ENCODE measurements at places on chromosomes 16 and 17.

- DNase-seq: no peak
Measured at GRCh38 chr16:53014287-53014686, 38.4 kb downstream of the CHD9NB start.

DNA sequence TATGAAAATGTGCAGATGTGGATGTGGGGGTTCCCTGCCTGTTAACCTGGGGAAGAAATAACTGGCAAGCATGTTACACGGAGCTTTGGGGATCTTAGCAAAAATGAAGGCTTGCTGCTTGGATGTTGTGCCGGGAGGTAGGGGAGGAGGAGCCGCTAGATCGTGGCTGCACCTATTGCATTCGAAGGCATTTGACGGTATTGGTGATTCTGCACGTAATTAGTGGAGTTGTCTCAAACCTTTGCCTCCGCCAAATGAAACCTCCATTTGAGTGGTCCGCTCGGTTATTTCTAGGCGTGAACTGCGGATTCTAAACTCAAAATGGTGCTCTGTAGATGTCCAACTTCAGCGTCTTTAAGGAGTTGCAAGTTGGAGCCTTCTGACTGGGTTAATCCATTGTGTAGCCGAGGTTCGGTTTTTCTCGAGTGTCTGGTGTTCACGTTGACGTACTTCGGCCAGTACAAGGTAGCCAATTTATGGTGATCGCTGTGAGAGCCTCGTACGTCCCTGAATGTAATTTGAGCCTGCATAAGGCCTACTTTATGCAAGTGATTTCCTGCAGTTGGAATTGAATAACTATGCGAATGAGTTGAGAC lies 1.5 kb downstream of the TNRC6C start:
- peak; percentile 14 for DNase-seq

DNA sequence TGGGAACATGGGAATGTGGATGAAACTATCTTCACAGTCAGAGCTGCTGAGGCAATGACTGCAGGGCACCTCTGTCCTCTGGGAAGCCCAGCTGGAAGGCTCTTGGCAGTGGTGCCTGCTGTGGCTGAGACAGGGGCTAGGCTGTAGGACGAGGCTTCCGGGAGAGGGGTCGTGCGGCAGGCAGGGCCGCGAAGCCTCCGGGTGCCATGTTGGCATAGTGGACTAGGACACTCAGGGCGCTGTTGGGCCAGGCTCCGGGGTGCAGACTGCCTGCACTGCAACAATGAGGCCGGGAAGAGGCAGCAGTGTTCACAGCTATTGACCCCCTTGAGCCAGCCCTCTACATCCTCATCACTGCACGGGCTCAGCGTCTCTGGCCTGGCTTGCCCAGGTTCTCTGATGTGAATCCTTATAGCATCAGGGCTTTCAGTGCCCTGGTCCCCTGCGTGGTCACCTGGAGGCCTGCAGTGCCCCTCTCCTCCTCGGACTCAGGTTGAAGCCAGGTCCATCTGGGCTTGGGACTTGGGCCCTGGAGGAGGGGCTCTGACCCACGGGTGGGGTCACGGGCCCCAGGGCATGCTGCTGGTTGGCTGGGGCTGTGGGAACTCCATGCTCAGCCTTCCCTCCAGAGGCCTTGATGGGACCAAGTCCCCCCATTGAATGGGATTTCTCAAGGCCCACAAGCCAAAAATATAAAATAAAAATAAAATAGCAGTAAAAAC lies 91.6 kb downstream of the TNFRSF13B start:
- no peak for DNase-seq

DNA sequence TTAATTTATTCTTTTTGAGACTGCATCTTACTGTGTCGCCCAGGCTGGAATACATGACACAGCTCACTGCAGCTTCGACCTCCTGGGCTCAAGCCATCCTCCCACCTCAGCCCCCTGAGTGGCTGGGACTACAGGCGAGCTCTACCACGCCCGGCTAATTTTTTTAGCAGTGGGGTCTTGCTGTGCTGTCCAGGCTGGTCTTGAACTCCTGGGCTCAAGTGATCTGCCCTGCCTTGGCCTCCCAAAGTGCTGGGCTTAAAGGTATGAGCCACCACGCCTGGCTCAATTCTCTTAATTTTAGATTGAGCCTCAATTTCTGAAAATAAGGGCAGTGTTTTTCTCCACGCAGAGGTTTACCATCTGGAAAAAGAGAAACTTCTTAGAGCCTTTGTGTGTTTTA lies 41.1 kb downstream of the ZNF750 start:
- DNase-seq: no peak

GRCh38 chr17:21167303-21167702 lies 40.5 kb downstream of the DHRS7B start:
- no peak for DNase-seq

DNA sequence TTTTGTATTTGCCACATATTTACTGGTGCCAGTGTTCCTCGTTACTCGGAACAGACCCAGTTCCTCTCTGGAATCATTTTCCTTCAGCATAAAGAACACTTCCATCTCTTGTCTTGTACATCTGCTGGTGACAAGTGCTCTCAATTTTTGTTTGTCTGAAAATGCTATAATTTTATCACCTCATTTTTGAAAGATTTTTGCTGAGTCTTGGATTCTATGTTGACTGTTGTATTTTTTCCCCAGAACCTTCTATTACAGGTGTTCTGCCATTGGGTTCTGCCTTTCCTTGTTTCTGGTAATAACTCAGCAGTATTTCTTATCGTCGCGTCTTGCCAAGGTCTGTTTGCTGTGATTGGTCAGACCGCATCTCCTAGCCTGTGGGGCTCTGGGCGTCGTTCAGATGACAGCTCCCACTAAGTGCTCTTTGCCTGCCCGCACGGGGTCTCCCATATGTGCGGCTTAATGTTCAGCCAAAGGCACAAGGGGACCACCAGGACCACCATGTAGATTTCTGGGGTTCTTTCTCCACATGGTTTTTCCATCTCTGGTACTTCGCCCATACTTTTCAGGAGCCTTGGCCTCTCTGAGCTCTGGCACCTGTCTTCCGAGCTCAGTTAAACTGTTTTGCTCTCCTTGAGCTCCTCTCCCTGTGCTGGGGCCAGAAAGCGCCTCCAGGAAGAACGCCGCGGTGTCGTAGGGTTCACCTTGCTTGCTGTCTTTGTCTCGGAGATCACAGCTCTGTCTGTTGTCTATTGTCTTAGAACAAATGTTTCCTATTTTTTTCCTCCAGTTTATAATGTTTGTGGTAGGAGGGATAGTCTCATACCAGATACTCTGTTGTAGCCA lies 80.0 kb downstream of the METRNL start:
- DNase-seq: no peak

DNA sequence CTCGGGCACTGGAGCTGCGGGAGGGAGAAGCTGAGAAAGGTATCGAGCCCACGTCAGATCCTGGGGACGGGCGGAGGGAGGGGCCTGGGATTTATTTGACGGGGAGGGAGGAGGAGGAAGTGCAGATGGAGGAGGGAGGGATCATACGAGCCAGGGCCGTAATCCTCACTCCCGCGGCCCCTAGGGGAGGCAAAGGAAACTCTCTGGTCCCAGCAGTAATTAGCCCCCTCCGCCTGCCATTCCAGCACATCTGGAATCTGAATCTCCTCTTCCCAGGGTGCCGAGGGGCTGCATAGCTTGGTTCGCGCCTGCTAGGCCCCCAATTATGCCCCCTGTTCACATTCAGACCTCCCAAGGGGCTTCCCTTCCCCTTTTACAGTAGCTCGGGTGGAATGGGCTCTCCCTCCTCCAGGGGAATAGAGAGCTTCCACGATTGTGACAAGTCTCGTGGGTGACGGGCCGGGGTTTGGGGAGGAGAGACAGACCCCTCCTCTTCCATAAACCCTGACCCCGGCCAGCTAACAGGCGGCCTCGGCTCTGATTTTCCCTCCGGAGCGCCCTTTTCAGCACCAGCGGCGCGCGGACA lies at the start of gene SEZ6L2:
TSS of gene SEZ6L2 (minus strand) at position 35 of the 586 bp plus-strand sequence. CDS start 531 bp downstream, outside the sequence.
- DNase-seq: peak; percentile 58

DNA sequence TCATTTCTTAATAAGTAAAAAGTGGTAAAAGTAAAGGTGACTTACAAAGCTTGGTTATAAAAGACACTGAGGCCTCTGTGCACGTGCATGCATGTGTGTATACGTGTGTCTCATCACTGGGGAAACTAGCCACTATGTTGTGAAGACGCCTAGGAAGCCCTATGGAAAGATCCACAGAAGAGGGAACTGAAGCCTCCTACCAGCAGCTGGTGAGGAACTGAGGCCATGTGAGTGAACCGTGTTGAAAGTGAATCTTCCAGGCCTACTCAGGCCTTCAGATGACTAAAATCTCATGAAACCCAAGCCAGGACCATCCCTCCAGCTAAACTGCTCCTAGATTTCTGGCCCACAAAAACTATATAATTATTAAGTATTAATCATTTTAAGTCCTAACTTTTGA lies 23.7 kb downstream of the PHLPP2 start:
- no peak for DNase-seq

DNA sequence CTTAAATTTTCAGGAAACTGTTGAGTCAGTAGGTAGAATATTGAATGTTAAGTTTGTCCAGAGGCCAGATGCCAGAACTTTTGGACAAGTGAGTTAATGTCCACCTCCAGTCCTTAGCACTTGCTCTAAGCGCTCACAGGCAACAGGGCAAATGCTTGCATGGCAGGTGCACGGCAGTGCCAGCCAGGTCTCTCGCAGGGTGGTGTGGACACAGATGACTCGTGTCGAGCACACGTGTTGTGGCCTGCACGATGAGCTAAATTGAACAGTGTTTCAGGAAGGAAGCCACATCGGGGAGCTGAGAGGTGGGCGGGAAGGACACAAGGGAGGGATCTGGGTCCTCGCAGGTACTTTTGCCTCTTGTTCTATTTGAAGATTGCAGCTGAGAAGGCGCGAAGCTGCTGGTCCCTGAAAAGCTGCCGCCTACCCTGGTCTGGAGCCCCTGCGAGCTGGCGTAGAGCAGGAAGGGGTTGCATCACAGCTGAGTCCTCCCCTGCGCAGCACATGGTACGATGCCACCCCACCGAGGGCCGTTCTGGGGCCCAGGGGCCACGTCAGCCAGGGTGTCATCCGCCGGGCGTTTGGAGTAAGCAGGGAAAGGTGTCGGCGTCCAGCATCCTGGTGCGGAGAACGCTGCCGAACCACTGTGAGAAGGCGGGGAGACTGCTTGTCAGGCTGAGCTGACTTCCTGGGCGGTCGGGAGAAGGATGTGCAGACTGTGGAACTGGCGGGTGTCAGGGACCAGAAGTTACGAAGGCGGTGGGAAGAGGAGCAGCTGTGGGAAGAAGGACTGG lies 6.3 kb downstream of the RAB40C start:
- DNase-seq: no peak

- DNase-seq: no peak
Measured at GRCh38 chr16:74298104-74298503, 1.5 kb downstream of the PSMD7 start.

DNA sequence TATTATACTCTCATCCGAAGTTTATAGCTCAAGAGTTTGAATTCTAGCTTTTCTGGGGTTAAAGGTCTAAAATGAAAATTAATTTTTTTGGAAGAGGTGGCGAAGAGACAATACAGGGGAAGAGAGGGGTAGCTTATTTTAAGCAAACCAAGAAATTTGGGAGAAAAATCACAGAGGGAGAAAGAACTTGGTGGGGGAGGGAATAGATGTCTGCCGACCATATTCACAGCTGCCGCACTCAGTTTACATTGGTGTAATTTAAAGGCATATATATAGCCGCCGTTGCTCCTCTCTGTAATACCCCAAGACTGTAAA lies 6.5 kb upstream of the ZFHX3 start:
- DNase-seq: no peak

GRCh38 chr17:4934173-4934979 lies 2.3 kb downstream of the GP1BA start:
- no peak for DNase-seq

- DNase-seq: no peak
Measured at GRCh38 chr17:75834279-75834920, 9.8 kb downstream of the UNC13D start.

GRCh38 chr17:80789356-80789902 lies 202.2 kb upstream of the CHMP6 start:
- no peak for DNase-seq

- no peak for DNase-seq
Measured at GRCh38 chr17:72618001-72618509, 474.4 kb downstream of the SLC39A11 start.

DNA sequence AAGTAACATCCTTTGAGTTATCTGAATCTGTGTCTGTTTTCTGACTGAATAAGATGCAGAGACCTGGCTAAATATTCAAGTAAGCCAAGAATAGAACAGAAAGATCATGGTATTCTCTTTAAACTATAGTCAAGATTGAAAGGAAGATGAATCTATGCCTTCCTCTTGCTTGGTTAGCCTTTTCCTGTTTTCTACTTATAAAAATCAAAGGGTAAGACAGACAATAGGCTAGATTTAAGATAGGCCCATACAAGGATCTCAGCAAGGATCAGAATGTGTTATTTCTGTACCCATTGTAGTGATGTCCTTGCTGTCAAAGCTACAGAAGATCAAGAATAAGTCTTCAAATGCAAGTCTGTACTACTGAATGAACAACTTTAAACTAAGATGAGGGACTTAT lies 7.0 kb upstream of the CDR2 start:
- no peak for DNase-seq

DNA sequence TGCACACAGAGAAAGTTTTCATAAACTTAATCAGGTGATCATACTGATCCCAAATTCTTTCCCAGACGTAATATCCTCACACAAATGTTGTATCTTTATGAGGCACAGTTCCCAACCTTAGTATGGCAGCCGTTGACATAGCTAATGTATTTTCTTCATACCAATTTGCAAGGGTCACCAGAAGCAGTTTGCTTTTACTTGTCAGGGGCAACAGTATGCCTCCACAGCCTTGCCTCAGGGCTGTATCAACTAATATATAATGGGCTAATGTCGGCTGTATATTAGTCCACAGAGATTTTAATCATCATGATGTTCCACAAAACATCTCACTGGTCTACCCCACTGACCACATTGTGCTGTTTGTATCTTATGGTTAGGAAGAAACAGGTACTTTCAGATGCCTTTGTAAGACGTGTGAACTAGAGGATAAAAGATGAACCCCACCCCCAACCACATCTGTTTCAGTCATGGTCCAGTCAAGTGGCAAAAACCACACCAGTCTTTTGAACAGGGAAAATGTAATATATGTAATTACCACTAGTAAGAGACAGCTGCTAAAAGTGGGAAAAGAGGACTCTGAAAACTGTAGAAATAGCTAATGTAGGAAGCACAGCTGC lies 55.2 kb downstream of the GAN start:
- DNase-seq: no peak

DNA sequence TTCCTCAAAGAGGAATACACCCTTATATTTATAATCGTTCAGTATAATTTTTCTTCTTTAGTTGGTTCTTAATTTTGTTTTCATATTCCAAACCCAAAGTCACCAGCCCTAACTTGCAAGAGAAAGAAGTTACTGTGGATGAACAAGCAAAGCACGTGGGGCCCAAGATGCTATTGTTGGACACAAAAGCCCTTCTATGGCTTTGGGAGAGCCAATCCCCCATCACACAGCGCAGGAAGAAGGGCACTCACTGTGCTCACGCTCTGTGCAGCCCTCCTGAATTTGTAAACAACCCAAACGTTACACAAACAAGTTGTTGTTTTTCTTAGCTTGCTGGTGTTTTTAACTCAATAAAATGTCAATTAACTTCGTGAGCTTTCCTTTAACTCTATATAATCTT lies 22.5 kb downstream of the SPPL2C start:
- DNase-seq: peak; percentile 54

GRCh38 chr17:237406-237955 lies 56.0 kb upstream of the DOC2B start:
- DNase-seq: no peak
